Uterine smooth muscle cell (primary cell): ENCODE measurements at places on chromosomes 2 and 18. TPM values are rescaled to one million over a fixed set of nuclear protein-coding genes. Genes with fewer than 3 reads are reported as not detected.

AMER3 gene
- total RNA-seq: not detected in 2 replicates

ORC2 gene
- 15.1 and 18.7 TPM in 2 replicates for total RNA-seq

TEX44 gene
- not detected in 2 replicates for total RNA-seq

PPM1B gene
- total RNA-seq: 35.1 and 40.6 TPM in 2 replicates

GBX2 gene
- not detected in 2 replicates for total RNA-seq

CDH19 gene
- under 0.01 TPM in 1 of 2 replicates, not detected in the other for total RNA-seq

MYO5B gene
- total RNA-seq: under 0.01 and 0.11 TPM in 2 replicates

DSG1 gene
- total RNA-seq: not detected in 2 replicates

KIF5C gene
- 0.66 and 0.87 TPM in 2 replicates for total RNA-seq

ADAM17 gene
- total RNA-seq: 43.8 and 56.5 TPM in 2 replicates

USP40 gene
- total RNA-seq: 38.4 and 46.9 TPM in 2 replicates

CD226 gene
- total RNA-seq: 0.44 and 0.50 TPM in 2 replicates

LAMA1 gene
- total RNA-seq: 67.1 and 184 TPM in 2 replicates

SKA1 gene
- 9.9 and 24.3 TPM in 2 replicates for total RNA-seq

RAMP1 gene
- total RNA-seq: 13.1 and 40.0 TPM in 2 replicates

ZAP70 gene
- 0.12 TPM in 1 of 2 replicates, not detected in the other for total RNA-seq

GALR1 gene
- under 0.01 TPM in 1 of 2 replicates, not detected in the other for total RNA-seq

PLGLB1 gene
- total RNA-seq: 0.22 and 0.50 TPM in 2 replicates

LBH gene
- 22.2 and 56.1 TPM in 2 replicates for total RNA-seq

DQX1 gene
- 0.11 and 0.12 TPM in 2 replicates for total RNA-seq

SULT1C2 gene
- 0.33 and 0.62 TPM in 2 replicates for total RNA-seq

KIF1A gene
- total RNA-seq: not detected in 2 replicates

ZNF804A gene
- total RNA-seq: 9.5 and 11.5 TPM in 2 replicates

ABCG5 gene
- not detected in 2 replicates for total RNA-seq

VSNL1 gene
- 0.77 and 0.87 TPM in 2 replicates for total RNA-seq

GRB14 gene
- 0.89 and 1.00 TPM in 2 replicates for total RNA-seq

BCL11A gene
- 0.37 and 0.44 TPM in 2 replicates for total RNA-seq

CHCHD5 gene
- 7.0 and 12.5 TPM in 2 replicates for total RNA-seq

ARHGEF4 gene
- total RNA-seq: 6.3 and 8.1 TPM in 2 replicates

FKBP1B gene
- 6.6 and 10.9 TPM in 2 replicates for total RNA-seq

HOXD3 gene
- total RNA-seq: 0.25 and 0.33 TPM in 2 replicates

IL1R2 gene
- not detected in 2 replicates for total RNA-seq

TTLL4 gene
- 7.1 and 9.0 TPM in 2 replicates for total RNA-seq

M1AP gene
- under 0.01 and 0.12 TPM in 2 replicates for total RNA-seq

TRAK2 gene
- total RNA-seq: 63.4 and 68.9 TPM in 2 replicates

C1QL2 gene
- not detected in 2 replicates for total RNA-seq

ANKRD23 gene
- total RNA-seq: 2.0 and 2.4 TPM in 2 replicates

GCC2 gene
- total RNA-seq: 28.8 and 30.4 TPM in 2 replicates

GNLY gene
- under 0.01 TPM in 1 of 2 replicates, not detected in the other for total RNA-seq

SIGLEC15 gene
- 0.87 and 1.2 TPM in 2 replicates for total RNA-seq

CRACDL gene
- total RNA-seq: under 0.01 TPM in 1 of 2 replicates, not detected in the other

C1GALT1C1L gene
- 0.50 and 2.0 TPM in 2 replicates for total RNA-seq

DES gene
- total RNA-seq: 284 and 858 TPM in 2 replicates

RUFY4 gene
- not detected in 2 replicates for total RNA-seq
